NCI-H2081 treated with DMSO at 0.1 percent for 48 hours (cell line): ENCODE measurements at places on chromosomes 5 and 9.

DNA sequence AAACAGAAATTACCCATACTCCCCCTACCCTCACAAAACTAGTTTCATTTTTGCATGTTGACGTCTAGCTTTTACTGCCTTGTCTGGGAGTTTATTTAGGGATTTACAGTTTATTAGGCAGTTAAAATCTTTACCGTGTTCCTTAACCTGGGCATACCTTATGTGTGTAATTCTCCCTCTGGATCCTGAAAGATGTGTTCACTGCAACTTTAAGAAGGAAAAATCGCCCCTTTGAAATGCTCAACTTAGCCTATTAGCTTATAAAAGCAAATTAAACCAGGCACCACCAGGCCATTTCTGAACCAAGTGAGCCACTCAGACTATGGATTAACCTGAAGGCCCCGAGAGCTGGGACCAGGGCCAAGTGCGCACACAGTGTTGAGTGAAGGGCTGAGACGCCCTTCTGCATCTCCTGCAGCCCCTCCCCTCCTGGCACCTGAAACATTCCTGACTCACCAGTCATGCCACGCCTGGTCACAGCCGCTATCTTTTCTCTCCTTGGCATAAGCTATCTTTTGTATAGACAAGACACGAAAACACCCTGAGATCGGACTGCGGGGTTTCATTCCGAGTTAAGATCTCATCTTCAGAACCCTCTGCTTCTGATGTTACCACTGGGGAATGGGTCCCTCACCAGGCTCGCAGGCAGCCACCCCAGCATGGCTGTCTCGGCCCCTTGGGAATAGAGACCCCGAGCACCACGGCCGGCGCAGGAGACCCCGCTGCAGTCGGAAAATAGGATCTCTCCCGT is 111.9 kb downstream of the ROR2 start:
- peak; percentile 4 for DNase-seq

DNA sequence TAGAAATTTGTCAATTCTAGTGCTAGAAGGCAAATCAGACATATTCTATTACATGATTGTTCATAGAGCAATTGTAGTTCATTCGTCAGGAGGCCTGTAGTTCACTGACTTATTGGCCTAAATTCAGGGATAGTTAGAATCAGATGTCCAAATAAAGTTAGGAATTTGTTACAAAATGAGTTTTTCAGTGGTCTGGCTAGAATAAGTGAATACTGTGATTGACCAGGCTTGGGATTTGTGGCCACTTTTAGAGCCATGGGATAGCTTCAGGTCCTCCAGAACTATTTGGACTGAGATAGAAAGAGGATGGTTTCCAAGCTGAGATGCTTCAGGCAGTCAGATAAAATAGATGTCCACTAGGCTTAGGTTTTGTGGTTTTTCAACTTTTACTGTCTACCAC is 199.1 kb upstream of the MPDZ start:
- no peak for DNase-seq

GRCh38 chr9:93185266-93186214 is 1.6 kb downstream of the WNK2 start:
- no peak for DNase-seq

DNA sequence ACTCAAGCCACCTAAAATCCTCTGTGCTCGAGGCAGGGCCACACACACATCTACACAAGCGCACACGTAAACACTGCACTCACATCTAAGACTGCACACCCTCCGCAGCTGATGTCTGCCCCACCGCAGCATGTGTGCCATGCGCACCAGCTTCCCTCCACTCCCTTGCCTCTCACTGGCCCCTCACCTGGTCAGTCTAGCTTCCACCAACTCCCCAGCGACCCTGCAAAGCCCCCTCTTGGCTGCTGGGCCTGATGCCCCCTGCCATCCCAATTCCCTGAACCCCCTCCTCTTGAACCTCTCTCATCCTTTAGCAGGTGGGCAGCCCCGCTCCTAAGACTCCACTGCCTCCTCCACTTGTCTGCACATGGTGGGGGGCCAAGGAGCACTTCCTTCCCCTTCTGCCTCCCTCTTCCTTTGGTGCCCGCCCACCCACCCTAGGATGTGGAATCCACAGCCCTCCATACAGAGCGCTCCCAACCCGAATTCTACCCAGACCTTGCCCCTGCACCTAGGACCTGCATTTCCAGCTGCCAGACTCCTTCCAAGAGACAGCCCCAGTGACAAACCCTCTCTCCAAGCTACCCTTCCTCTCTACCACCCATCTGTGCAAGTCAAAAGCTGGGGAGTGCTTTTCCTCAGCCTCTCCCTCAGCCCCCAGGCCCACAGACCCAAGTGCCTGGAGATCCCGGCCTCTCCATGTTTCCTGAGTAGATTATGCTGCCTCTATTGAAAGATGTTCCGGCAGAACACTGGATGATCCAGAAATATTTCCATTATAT is 23.9 kb downstream of the ADAMTS2 start:
- no peak for DNase-seq

GRCh38 chr5:137636099-137636498 is 99.8 kb downstream of the KLHL3 start:
- DNase-seq: no peak

DNA sequence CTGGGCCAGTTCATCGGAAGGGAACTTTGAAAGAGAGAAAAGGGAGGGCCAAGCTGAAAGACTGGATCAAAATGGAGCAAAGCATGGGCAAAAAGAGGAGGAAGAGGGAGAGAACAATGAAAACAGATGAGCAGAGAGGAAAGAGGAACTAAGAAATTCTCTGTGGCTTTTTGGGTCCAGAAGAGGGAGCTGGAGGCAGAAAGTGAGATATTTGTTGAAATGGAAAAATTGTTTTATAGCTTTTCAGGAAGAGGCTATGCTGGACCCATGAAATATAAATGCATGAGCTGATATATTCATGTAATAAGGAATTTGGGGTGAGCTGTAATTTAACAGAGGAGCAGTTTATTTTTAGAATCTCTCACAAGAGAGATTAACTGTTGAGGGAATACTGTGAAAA is 457.3 kb downstream of the DMAC1 start:
- DNase-seq: no peak

DNA sequence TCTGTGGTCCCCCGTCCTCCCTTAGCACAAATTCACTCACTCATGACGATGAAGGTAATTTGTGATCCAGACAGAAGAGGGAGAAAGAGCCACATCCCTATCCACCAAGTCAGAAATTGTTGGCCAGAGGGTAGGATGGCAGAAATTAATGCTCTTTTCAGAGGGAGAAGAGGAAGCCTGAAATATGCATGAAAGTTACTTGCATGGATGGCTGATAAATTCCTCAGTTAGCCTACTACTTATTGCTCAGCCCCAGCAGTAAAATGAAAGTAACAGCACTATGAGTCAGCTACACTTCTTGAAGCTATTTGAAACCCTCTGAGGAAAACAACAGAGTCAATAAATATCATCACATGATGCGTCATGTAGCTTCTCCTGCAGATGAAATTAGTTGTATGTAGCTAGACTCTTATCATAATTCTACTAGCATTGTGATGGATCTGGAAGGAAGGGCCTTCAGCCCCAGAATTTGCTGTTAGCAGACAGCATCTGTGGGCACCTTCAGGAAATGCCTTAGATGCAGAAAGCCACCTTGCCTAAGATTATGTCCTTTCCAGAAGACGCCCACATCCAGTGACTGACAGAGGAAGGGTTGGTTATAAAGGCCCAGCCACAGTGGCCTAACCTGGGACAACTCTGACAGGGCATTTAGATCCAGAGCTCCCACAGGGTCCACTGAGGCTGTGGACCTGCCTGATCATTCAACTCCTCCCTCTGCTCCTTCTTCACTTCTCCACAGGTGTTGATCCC is 81.2 kb upstream of the CCDC112 start:
- DNase-seq: no peak

- no peak for DNase-seq
Measured at GRCh38 chr9:33131790-33132772, 35.1 kb downstream of the B4GALT1 start.
